CMK (cell line): ENCODE measurements at places on chromosomes 13 and 19.

DNA sequence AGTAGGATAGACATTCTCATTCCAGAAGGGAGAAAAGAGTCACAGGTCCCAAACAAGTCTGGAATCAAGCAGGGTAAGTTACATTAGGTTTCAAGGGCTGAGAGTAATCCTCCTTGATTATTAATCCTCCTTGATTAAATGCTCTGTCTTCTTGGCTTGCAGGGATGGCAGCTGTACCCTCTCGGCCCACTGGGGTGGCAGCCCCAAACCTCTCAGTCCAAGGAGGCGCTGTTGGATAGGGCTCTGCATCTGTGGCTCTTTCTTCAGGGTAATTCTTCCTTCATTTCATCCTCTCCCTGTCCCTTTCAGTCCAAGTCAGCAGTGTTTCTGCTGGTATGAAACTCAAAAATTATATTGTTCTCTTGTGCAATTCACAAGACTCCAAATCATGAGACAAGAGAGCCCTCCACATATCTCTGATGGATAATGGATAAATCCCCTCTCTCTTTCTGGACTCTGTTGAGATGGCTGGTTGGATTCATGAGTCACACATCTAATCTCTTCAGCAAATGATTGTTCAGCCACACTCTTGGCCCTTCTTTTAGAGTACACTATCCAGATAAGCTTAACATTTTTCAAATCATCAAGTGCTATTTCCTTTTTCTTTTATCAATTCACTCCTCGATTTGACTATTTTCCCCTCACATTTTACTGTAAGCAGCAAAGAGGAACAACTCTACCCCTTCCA, 323.7 kb upstream of the HTR2A start:
- DNase-seq = no peak

- no peak for DNase-seq
These were observed 62.4 kb downstream of the GPC6 start for GRCh38 chr13:93289053-93289452.

- DNase-seq = no peak
These were observed 18.7 kb downstream of the CACNG7 start for GRCh38 chr19:53927739-53928138.

DNA sequence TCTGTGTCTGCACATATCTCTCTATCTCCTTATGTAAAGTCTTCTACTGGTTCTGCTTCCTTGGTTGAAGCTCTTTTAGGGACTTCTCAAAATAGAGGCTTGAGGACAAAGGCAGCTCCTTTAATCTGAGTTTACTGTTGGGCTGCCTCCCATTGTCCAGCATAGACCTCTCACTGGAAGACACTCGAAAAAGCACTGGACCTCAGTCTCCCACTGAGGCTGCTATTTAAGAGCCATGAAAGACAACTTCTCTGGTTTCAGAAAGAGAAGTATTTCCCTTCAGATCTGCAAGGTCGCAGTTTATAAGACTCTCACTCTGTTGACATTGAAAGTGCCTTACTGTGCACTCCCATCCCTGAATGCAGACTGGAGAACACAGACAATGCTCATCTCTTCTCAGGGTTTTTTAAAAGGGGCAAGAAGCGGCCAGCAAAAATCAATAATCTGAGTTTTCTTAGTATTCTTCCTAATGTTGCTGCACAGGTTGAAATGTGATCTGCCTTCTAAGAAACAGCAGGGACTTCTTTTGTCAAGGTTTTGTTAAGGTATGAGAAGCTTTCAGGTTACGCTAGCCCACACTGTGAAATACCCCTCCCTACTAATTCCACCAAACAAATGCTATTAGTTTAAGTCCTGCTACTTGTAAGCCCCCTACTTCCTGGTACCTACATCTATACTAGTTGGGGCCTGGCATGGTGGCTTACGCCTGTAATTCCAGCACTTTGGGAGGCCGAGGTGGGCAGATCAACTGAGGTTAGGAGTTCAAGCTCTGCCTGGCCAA, 450.0 kb upstream of the SLC10A2 start:
- DNase-seq = no peak

DNA sequence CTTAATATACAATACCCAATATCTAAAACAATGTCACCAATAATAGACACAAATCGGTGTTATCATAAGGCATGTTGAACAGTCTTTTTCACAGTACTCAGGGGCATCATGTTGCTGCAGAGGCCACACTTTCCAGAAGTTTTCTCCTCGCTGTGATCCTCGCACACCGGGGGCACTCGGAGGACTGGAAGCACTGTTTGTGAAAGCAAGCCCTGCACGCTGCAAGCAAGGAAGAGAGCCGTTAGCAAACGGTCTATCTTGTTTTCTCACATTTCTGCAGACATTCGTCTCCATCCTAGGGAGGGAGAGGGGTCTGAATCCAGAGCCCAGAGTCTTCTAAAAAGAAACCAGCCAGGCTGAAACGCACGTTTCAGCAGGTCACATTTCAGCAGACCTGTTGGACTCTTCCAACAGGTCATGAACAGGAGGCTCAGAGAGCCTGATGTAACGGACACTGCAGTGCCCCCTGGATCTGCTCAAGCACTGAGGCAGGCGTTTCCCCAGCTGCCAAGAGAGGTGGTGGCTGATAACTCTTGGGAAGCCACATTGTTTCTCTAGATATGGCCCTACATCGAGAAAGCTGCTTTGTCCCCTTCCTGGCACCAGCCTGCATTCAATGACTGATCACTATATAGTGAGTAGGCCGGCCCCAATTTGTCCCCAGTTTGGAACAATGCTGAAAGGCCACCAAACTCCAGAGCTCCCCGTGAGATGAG, 43.6 kb downstream of the RUBCNL start:
- DNase-seq = no peak

- no peak for DNase-seq
These were observed 341.3 kb downstream of the SPRY2 start for GRCh38 chr13:79999601-80000000.

DNA sequence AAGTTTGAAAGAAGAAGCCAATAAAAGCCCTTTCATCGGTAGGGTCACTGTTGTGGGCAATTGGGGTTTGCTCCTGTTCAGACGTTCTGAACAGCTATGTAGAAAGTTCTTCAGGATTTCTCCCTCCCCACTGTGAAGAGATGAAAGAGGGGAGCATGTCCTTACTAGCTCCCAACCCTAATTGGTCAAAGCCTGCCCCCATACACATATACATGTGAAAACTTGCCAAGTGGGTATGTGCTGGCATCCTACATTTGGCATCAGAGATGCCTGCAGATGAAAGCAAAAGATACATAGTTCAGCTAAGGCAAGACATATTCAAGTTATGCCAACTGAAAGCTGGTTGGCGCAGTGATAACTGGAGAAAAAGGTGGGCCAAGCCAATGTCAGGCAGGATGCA, 363.1 kb upstream of the DACH1 start:
- DNase-seq = no peak

DNA sequence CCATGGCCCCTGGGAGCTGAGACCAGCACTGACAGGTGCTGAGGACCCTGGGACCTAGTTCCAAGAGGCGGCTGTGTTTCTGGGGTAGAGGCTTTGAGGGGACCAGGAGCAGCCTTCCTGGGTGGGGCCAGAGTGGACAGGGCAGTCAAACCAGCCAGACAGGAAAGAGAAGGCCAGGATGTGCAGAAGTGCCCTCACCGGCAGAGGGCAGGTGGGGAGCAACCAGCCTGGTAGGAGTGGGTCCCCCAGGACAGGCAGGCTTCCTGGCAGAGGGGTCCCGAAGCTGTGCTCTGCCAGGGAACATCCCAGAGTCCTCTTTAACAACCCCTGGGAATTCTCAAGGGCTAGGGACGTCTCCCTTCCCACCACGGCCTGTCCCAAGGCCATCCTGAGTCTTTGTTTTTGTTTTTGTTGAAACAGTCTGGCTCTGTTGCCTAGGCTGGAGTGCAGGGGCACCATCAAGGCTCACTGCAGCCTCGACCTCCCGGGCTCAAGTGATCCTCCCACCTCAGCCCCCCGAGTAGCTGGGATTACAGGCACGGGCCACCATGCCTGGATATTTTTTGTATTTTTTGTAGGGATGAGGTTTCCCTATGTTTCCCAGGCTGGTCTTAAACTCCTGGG, 3.0 kb upstream of the HIPK4 start:
- no peak for DNase-seq

- no peak for DNase-seq
These were observed 24.9 kb upstream of the PNMA8B start for GRCh38 chr19:46520616-46521015.

DNA sequence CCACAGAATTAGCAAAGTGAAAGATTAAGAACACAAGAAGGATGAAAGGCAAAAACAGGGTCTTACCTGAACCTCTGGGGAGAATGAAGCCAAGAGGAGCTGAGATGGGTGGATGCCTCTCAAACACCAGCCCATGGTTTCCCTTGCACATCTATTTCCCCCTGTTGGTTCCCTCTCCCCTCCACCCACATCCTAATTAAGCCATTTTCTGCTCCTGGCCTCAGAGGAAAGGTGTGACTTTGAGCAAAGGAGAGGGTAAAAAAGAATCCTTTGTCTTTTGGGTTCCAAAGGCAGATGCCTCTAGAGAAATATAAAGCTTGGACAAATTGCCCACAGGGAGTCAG, 214.9 kb downstream of the RAP2A start:
- DNase-seq = no peak

GRCh38 chr13:29502391-29503008, 93.0 kb downstream of the SLC7A1 start:
- no peak for DNase-seq

DNA sequence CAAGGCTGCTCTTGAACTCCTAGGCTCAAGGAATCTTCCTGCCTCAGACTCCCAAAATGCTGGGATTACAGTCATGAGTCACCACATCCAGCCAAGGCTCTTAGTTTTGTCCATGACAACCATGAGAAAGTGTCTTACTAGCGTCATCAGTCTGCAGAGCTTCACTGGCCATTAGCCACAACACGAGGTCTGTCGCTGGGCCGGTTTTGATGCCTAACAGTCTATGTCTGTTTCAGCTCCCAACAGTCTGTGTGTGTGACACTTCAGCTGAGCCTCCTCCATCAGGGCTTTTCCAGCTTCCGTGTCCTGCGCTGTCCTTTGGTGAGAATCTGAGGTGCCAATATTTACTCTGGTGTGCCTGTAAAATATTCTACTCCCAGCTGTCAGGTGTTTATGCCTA, 47.6 kb downstream of the CEP89 start:
- DNase-seq = no peak

- no peak for DNase-seq
These were observed 97.0 kb upstream of the MBNL2 start for GRCh38 chr13:97124915-97125809.

GRCh38 chr13:58876473-58876872, 1244.9 kb downstream of the PCDH17 start:
- no peak for DNase-seq

GRCh38 chr19:7928334-7928706, 2.4 kb upstream of the CTXN1 start:
- no peak for DNase-seq

- DNase-seq = no peak
These were observed 384.5 kb downstream of the LIG4 start for GRCh38 chr13:107830804-107831203.

DNA sequence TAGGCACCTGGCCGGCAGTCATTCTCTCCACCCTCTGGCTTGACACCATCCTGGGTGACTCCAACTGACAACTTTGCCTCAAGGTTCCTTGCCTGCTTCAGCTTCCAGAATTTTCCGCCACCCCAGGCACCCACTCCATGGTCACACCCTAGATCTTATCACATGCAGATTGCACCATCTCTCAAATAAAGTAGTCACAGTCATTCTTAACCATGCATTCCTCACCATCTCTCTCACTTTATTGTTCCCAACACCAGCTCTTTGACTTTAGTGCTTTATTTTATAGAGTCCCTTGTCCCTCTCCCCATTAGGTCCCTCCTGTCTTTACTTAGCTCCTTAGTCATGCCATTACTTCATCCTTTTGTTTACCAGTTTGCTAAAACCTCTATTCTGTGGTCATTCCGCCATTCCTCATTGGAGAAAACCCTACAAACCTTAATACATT, 351.7 kb downstream of the SPRY2 start:
- no peak for DNase-seq

- DNase-seq = no peak
These were observed 789.8 kb downstream of the SLITRK6 start for GRCh38 chr13:85009447-85009846.

DNA sequence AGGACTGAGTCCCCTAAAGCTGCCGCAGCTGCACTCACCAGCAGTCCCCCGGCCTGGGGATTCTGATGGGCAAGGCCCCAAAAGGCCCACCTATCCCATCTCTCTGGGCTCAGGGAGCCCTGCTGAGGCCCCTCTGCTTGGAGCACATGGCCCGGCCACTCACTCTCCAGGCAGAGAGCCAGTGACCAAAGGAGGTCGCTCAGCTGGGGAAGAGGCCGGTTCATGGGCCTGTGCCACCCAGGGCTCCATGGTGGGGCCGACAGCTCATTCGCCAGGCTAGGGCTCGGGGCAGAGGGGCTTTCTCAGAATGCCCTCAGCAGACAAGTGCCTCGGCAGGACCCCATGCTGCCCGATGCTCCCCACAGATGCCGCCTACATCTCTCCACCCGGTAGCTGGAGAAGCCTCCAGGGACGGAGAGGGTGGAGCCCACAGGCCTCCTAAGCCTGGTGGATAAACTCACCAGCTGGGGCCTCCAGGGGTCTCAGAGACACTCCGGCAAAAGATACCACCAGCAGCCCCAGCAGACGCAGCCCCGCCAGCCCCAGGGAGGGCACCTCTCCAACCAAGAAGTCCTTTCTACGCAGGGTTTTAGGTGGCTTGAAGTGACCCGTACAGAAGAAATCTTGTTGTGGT, 54.4 kb downstream of the MLLT1 start:
- DNase-seq = no peak

GRCh38 chr19:8513687-8514504, at the start of gene ZNF414:
Gene ZNF414, minus strand, starts transcription at chr19:8514167. Its CDS starts 121 bp downstream, at chr19:8514046.
- DNase-seq = peak; percentile 97

GRCh38 chr13:82330499-82330898, 1551.8 kb downstream of the SLITRK1 start:
- peak; percentile 18 for DNase-seq

- no peak for DNase-seq
These were observed 1.7 kb downstream of the TGFBR3L start for GRCh38 chr19:7916103-7916954.

- DNase-seq = no peak
These were observed 68.1 kb downstream of the ERCC5 start for GRCh38 chr13:102913914-102914313.

DNA sequence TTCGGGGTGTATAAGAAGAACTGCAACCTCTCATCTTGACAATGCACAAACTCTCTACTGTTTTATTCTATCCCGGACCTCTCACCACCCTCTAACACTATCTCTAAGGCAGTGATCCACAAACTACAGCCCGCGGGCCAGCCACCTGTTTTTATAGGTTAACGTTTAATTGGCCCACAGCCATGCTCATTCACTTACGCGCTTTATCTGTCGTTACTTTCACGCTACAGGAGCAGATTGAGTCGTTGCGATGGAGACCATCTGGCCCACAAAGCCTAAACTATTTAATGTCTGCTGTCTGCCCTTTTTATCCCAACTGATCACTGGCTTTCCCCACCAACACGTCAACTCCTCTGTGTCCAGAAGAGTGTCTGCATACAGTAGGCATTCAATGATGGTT, 158.9 kb downstream of the CACNA1A start:
- DNase-seq = no peak

DNA sequence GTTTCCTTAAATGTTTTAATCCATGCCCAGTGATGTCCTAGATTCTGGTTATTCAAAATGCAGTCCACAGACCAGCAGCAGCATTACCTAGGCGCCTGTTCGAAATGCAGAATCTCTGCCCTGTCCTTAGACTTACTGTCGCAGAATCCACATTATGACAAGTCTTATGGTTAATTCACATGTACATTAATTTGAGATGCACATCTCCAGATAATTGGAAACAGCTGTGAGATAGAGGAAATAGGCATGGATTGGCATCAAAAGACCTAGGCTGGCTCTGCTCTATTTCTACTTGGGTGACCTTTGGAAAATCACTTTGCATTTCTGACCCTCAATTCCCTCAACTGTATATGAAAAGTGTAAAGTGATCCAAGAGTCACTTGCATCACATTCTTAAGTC, 700.7 kb downstream of the DIAPH3 start:
- DNase-seq = no peak
